T-helper 2 cell treated with Interferon-gamma antibody and Interleukin-4, amounts not matched to agents 5 μg/mL and 100 μg/mL, for 36 hours (primary cell): ENCODE measurements at places on chromosomes 16 and 17.
A peak's percentile ranks its signal among the peaks of the same experiment; 100 is the strongest.

- peak; percentile 71 for DNase-seq
These were observed 9.8 kb downstream of the SLC16A3 start for GRCh38 chr17:82238472-82239201.

DNA sequence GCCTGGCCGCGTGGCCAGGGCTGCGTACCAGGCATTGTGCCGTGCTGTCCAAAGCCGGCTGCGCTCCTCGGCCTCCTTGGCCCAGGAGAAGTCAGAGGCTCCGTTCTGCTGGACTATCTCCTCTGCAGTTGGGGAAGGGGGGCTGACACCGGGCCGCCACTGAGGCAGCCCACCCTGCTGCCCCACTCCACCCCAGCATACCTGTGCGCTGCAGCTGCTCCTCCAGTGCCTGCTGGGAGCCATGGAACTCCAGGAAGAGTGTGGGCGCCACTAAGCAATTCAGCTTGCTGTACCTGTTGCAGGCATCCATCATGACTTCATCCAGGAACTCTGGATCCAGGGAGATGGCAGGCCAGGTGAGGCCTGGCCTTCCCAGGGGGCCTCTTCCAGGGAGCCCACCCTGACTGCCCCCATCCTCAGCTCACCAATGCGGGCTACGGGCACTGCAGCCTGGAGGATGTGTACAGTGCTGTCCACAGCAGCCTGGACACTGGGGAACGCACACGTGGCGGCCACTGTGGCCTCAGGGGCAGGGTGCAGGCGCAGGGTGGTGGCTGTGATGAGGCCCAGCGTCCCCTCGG is 2.9 kb downstream of the LDHD start:
- DNase-seq: no peak

GRCh38 chr17:56707312-56708219 is 114.1 kb downstream of the NOG start:
- DNase-seq: no peak

- no peak for DNase-seq
These were observed 14.4 kb upstream of the GNG13 start for GRCh38 chr16:814974-815373.

DNA sequence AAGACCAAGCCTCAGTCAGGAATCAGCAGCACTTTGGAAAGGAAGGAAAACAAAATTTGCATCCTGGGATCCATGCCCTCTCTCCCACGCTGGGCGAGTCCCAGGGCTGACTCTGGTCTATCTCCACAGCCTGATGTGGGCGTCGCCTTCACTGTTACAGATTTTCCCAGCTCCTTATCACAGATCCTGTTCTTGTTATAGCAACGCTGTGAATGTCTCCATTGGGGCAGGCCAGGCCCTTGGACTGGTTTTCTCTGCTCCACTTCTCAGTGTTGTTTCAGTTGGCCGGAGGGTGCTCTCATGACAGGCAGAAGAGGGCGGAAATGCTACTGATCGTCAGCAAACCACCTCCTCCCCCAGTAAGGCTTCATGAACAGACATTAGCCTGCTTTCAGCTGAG is 127.9 kb upstream of the CDH11 start:
- no peak for DNase-seq

GRCh38 chr17:82296511-82297279 is 20.7 kb downstream of the CD7 start:
- no peak for DNase-seq

DNA sequence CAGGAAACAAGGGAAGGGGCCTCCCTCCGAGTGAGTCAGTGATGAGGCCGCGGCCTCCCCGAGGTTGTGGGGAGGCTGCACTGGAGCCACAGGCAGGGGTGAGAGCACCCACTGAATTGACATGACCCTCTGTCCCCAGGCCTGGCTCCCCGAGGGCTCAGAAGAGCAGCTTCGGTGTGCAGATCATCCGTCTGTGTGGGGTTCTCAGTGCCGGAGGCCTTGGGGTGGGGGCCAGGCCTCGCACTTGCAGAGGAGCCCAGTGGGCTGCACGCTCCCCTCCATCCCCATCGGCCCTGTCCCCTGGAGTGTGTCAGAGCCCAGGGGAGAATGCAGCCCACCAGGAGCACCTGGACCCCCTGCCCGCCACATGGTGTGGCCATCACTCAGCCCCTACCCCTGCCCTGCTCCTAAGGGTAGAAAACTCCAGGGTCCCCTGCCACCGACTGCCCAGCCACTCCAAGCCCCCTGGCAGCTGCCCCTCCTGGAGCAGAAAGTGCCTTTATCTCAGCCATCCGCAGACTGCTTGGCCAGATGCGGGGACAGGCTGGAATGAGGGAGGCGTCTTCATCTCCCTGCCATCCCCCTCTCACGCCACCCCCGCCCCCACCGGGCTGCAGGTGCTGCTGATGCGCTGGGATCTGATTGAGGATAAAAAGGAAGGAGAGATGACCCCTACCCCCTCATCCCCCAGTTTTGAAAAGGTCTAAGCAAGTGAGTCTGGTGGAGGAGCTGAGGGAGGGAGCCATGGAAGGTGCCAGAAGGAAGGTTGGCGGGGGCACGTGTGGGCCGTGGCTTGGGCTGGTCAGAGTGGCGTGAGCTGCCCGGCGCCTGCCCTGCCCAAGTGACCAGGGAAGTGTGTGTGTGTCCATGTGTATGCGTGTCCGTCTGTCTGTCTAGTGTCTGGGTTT is 358.3 kb downstream of the SEC14L1 start:
- no peak for DNase-seq

DNA sequence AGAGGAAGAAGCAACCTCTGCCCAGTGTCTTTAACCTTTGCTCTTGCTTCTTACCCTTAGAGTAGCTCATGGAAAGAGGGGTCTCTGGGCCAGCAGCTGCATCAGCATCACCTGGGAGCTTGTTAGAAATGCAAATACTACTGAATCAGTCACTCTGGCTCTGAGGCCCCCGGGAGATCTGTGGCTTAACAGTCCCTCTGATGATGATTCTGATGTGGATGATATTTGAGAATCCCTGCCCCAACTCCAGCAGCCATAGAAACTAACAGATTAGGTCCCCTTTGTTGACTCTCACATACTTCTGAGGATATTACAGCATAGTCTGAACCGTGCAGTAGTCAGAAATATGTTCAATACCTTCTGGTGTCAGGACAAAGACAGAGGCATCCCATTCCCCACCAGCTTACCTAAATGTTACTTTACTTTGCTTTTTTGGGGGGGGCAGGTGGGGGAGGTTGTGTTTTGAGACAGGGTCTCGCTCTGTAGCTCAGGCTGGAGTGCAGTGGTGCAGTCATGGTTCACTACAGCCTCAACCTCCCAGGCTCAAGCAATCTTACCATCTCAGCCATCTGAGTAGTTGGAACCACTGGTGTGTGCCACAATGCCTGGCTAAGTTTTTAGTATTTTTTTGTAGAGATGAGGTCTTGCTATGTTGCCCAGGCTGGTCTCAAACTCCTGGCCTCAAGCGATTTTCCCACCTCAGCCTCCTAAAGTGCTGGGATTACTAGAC is 220.1 kb downstream of the CCDC182 start:
- DNase-seq: no peak
